NCI-H1930 (cell line): ENCODE measurements at places on chromosomes 5 and 9.

- no peak for DNase-seq
These were observed 15.2 kb upstream of the TAF11L2 start for GRCh38 chr5:17482790-17483189.

GRCh38 chr5:79122973-79123372, 11.4 kb downstream of the BHMT start:
- DNase-seq = no peak

DNA sequence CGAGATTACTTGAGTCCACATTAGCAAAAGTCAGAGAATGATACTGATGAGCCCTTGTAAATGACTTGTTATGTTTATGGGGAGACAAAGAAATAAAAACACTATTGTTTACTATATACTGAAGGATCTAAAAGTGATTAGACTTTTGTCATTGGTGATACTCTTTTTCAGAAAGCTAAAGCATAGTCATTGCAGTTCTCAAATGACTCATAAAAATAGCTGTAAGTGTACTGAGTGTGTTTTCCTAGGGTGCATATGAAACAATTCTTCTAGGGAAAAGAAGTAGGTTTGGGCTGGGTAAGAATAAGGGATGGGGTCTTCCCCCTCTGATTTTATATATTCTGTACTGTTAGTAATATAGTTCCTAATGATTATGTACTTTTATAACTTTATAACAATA, 32.6 kb downstream of the WDR36 start:
- DNase-seq = no peak

GRCh38 chr5:88743231-88743834, 139.7 kb downstream of the MEF2C start:
- DNase-seq = no peak
